Large intestine (tissue), 12 donors: ENCODE measurements at places on chromosomes 7 and 10.

GRCh38 chr10:99964791-99965190 is 45.0 kb downstream of the DNMBP start:
- H3K36me3 ChIP-seq = peaks cover 19% of the 10 kb centered on the region
- no peaks in the 10 kb centered on the region for H3K27me3 ChIP-seq
- DNase-seq = no peak
- peaks cover 11% of the 10 kb centered on the region for H3K4me1 ChIP-seq

GRCh38 chr7:140159497-140159896 is 17.3 kb downstream of the KDM7A start:
- H3K4me1 ChIP-seq = peaks cover 6% of the 10 kb centered on the region
- no peak for DNase-seq
- no peak overlapping the region for H3K4me3 ChIP-seq
- H3K27me3 ChIP-seq = no peaks in the 10 kb centered on the region
- H3K36me3 ChIP-seq = no peaks in the 10 kb centered on the region

- H3K4me1 ChIP-seq = peaks cover 4% of the 10 kb centered on the region
- H3K27me3 ChIP-seq = no peaks in the 10 kb centered on the region
- no peak overlapping the region for H3K4me3 ChIP-seq
- H3K36me3 ChIP-seq = no peaks in the 10 kb centered on the region
- no peak overlapping the region for H3K27ac ChIP-seq
Measured at GRCh38 chr7:134686786-134687185, 40.1 kb downstream of the BPGM start.

GRCh38 chr10:16788125-16788524 is 29.1 kb downstream of the RSU1 start:
- no peak overlapping the region for H3K4me3 ChIP-seq
- no peak overlapping the region for H3K27ac ChIP-seq
- peaks cover 2% of the 10 kb centered on the region for H3K36me3 ChIP-seq
- no peaks in the 10 kb centered on the region for H3K27me3 ChIP-seq

DNA sequence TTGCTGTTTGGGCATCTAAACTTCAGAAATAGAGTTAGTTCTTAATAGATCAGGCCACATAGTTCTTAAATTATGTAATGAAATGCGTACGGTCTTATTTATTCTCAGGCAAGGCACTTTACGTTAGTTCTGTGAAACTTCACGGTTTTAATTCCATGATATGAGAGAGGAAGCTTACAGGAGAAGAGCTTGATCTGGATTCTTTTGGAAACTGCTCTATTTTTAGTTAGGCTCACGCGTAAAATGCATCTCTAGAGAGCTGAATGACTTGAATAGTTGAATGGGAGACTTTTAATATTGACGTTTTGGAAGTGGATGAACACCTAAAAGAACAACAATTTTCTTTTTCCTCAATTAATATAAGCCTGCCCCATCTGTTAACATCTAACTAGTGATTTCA is 71.1 kb downstream of the PRKG1 start:
- no peaks in the 10 kb centered on the region for H3K4me1 ChIP-seq
- no peak for DNase-seq
- no peaks in the 10 kb centered on the region for H3K36me3 ChIP-seq

DNA sequence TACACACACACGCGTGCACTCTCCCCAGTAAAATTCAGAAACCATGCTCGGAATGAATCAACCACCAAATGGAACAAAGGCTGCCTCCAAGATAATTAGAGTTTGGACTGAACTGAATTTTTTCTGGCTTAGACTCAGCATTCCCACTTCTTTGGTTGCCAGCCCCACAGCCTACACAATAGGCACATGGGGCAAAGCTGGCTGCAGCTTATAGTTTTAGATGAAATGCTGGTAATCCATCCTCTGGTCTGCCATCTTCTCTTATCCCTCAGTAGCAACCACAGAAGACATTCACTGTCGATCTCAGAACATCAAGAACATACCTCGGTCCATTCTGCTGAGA is 44.2 kb downstream of the PDE1C start:
- H3K4me1 ChIP-seq = no peaks in the 10 kb centered on the region
- no peak overlapping the region for H3K4me3 ChIP-seq
- DNase-seq = no peak
- no peaks in the 10 kb centered on the region for H3K27me3 ChIP-seq
- H3K27ac ChIP-seq = no peak overlapping the region
- no peaks in the 10 kb centered on the region for H3K36me3 ChIP-seq
